ENCODE measurements at places on chromosomes 7 and 10. TPM values are rescaled to one million over a fixed set of nuclear protein-coding genes. Genes with fewer than 3 reads are reported as not detected.

Gene UTF1
- not detected for total RNA-seq

GRCh38 chr10:88172159-88172558 lies 308.7 kb downstream of the PTEN start:
- no peak for DNase-seq

DNA sequence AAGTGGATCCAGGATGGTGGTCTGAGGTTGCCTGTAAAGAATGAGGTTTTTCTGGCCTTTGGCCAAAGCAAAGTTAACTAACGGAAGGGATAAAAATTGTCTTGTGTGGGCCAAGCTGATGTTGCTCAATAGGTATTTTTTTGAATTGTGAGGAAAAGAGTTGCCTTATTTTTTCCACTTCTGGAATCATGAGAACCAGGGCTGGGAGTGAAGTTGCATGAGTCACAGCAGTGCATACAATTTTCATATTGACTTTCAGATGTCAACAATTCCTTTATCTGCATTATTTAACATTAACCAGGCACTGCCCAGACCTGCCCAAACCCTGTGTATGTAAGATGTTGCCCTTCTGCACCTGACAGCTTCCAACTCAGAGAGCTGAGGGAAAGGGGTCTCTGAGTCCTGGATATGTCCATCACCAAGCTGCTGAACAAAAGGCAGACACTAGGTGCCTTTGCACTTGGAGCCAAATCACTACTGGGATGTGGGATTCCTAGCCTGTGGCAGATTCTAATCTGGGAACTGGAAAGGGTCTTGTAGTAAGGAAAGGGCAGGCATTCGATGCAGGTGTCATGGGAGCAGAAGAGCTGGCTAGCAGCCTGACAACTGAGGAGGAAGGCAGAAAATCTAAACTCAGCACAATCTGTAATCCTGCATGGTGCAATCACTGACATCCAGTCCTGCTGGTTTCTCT lies 52.3 kb upstream of the SLC35B4 start:
- DNase-seq, result peak; percentile 55

- DNase-seq, result no peak
Measured at GRCh38 chr7:41567731-41568114, 135.2 kb downstream of the INHBA start.

DNA sequence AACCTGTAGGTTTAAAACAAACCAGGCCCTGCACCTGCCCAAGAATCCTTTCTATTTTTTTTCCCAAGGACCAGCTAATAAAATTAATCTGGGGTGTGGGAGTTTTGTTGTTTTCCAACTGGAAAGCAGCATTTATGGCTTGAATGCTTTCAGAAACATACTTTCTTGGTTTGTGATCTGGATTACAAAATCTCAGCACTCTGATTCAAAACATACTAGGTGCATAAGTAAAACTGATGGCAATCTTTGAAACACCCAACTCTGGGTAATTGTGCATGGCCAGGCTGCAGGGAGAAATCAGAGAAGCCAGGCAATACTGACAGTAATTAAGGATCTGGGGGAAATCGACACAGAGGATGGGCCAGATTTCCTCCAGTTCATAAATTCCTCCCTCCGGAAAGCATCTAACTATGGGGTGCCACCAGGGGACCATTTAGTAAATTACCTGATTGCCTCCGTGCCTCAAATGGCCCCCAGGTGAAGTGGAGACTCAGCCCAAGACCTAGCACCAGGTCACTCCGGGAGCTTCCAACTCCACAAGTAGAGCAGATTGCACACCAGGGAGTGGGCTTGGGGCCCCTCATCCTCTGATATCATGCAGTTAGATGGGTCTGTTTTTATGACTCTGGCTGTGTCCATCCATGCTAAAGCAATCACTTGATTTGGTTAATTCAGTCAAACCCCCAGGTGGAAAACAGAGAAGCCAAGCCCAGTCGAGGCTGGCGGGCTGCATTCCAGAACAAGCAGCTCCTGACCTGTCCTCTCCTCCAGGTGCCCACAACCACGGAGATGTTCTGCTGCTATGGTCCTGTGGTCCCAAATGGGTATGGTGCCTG lies 15.2 kb upstream of the C10orf53 start:
- no peak for DNase-seq

Gene SLC29A3
- total RNA-seq, result 22.4 TPM

DNA sequence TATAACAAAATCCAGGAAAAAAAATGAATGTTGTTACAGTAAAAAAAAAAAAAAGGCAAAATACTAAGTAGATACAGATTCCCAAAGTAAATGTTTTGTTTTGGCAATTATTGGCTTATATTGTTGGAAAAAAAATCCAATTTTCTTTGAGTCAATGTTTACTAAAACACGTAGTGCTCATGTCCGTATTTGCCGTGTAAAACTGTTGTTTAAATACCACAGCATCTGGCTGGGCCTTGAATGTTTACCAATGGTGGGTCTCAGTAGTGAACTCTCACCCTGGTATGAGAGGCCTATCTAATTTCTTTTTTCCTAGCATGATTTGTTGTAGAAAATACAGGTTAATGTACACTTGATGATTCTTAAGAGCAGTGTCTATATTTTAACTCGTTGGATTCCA lies 41.4 kb upstream of the SLC26A5 start:
- no peak for DNase-seq

Gene NEUROG3
- not detected for total RNA-seq

Gene C10orf105
- total RNA-seq, result 0.34 TPM

Gene CCZ1
- total RNA-seq, result 85.2 TPM

- peak; percentile 53 for DNase-seq
Measured at GRCh38 chr10:121927318-121927840, 452 bp downstream of the ATE1 start.

DNA sequence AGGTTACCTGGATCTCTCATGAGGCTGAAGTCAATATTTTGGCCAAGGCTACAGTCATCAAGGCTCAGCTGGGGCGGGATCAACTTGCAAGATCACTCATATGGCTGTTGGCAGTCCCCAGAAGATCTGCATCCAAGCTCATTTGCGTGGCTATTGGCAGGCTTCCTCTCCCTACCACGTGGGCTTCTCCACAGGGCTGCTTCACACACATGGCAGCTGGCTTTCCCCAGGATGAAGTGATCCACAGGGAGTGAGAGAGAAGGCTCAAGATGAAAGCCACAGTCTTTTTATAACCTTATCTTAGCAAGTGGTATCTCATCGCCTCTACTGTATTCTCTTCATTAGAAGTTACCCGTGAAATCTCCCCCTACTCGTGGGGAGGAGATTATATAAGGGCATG lies 167.4 kb downstream of the TMEM26 start:
- no peak for DNase-seq

DNA sequence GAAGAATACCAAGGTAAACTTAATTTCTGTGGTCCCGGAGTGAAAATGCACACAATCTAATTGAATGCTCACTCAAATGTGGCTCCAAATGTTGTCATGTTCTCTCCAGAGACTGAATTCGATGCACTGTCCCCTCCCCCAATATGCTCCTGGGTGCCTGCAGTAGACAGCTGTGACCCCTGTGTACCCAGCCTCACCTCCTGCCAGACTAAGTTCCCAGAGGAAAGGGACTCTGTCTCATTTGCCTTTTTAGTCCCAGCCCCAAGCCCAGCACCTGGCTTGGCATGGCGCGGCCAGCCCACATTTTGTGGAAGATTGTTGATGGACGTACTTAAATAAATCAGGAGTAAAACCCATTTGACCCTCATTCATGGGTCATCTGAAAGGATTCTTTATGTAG lies 21.8 kb upstream of the FIGNL1 start:
- DNase-seq, result no peak

Gene OR2F1
- total RNA-seq, result not detected

Gene ADAM12
- 12.3 TPM for total RNA-seq

DNA sequence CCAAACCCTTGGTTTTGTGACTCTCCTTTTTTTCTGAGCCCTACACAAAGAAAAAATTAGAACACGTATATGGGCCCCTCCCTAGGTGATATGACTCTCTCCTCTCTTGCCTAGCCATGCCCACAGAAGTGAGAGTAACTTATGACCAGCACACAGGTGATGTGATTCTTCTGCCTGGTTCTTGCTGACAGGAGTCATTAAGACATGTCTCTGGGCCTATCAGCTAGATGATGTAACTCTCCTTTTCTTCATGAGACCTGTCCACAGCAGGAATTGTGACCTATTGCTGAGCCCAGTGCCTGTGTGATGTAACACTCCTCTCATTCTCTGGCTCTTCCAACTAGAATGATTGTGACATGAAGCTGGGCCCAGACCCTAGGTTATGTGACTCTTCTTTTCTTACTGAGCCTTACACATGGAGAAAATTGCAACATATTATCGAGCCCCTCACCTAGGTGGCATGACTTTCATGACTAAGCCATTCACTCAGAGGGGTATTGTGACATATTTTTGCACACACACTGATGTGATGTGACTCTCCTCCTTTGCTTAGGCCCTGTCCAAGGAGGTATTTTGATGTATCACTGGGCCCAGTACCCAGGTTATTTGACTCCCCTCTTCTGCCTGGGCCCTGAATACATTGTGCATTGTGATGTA lies 31.4 kb upstream of the ZNF107 start:
- no peak for DNase-seq
